ENCODE measurements at places on chromosomes 3 and 15. TPM values are rescaled to one million over a fixed set of nuclear protein-coding genes. Genes with fewer than 3 reads are reported as not detected.

Gene SERINC4
- not detected for polyA plus RNA-seq

Gene DNAH12
- 2.3 TPM for polyA plus RNA-seq

Gene ZIC1
- 0.16 TPM for polyA plus RNA-seq

Gene KCNH8
- polyA plus RNA-seq = 0.89 TPM

Gene PFN2
- 443 TPM for polyA plus RNA-seq

Gene STRIT1
- polyA plus RNA-seq = 2.4 TPM

Gene NUP210
- polyA plus RNA-seq = 35.1 TPM

- DNase-seq = no peak
Observed at GRCh38 chr3:73175698-73176097, 114.2 kb downstream of the EBLN2 start.

- DNase-seq = peak; percentile 48
Observed at GRCh38 chr3:69161587-69162307, 39.4 kb upstream of the LMOD3 start.

DNA sequence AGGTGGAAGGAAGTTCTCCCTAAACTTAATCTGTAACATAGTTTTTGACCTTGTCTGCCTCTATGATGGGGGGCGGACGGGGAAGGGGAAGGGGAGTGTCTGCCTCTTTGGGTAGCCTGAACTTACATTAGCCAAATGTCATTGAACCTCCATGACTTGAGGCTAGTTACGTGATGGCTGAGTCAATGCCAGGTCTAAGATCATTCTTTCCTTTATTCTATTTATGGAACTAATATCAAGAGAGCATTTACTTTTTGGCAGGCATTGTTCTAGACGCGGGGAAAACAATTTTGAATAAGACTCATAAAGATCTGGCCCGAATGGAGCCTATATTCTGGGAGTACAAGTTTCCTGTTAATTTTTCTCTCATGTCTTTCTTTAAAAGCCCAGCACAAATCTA is 340.7 kb upstream of the C2CD4B start:
- DNase-seq = no peak

DNA sequence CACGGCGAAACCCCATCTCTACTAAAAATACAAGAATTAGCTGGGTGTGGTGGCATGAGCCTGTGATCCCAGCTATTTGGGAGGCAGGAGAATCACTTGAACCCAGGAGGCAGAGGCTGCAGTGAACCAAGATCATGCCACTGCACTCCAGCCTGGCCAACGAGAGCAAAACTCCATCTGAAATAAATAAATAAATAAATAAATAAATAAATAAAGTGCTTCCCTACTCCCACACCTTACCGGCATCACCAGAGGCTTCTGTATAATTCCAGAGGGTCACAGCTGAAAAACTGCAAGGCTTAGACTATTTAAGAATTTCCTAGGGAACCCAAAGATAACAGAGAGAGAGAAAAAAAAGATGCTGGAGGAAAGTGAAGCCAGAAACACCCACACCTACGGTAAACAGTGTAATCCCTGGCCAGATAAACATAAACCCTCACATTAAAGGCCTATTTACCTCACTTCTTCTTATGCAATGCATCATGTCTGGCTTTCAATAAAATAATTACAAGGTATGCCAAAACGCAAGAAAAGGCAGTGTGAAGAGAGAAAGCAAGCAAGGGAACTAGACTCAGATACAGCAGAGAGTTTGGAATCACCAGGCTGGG is 15.0 kb upstream of the TRPM1 start:
- no peak for DNase-seq

DNA sequence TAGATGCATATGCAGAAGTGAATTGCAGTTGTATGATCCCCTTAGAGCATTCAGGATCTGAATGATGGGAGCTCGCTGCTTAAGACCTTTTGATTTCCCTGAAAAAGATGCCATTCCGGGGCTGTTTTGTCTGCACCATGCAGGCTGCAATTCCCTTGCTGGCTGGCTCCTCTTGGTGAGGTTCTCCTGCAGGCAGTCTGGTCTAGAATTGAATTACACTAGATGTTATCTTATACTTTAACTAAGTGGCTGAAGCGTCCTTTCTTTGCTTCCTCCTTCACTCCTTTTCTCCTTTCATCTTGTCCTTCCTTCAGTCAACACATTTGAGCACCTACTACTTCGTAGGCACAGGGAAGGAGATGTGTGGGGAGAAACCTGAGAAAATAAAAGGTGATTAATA is 18.6 kb upstream of the MYZAP start:
- DNase-seq = no peak

GRCh38 chr15:94671858-94672532 is 440.6 kb downstream of the MCTP2 start:
- DNase-seq = no peak

DNA sequence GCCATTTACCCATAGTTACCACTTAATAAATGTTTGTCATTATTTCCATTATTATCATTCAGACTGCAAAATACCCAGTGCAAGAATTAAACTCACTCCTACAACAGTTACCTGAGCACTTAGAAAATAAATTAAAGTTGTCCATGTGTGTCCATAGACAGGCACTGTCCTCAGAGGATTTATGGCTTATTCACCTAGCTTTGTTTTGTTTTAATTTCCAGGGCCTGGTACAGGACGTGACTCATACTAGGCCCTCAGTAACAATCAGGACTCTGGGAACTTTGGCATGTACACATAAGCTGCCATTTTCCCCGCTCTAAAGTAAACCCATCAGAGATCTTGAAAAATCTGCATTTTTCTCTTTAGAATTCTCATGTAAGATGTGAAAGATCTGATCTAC is 458.5 kb upstream of the ARRDC4 start:
- DNase-seq = no peak

- DNase-seq = no peak
Observed at GRCh38 chr3:55650011-55650410, 162.9 kb upstream of the WNT5A start.

GRCh38 chr15:68271854-68272471 is 5.6 kb upstream of the FEM1B start:
- DNase-seq = no peak

DNA sequence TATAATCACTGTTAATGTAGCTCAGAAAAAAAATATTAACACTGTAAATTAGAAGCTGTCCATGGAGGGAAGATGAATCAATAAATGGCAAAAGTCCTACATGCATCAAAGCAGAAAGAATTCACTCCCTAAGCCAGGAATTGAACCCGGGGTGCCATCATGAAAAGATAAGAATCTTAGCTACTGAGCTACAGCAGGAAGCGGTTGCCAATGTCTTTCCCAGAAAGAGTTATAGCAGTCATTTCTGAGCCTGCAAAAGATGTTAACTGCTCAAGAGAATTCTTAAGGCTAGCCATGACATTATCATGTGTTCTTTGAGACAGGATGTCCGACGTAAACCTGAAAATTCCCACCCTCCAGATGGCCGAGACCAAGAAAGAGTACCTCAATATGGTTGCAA is 47.4 kb upstream of the MKRN3 start:
- no peak for DNase-seq

DNA sequence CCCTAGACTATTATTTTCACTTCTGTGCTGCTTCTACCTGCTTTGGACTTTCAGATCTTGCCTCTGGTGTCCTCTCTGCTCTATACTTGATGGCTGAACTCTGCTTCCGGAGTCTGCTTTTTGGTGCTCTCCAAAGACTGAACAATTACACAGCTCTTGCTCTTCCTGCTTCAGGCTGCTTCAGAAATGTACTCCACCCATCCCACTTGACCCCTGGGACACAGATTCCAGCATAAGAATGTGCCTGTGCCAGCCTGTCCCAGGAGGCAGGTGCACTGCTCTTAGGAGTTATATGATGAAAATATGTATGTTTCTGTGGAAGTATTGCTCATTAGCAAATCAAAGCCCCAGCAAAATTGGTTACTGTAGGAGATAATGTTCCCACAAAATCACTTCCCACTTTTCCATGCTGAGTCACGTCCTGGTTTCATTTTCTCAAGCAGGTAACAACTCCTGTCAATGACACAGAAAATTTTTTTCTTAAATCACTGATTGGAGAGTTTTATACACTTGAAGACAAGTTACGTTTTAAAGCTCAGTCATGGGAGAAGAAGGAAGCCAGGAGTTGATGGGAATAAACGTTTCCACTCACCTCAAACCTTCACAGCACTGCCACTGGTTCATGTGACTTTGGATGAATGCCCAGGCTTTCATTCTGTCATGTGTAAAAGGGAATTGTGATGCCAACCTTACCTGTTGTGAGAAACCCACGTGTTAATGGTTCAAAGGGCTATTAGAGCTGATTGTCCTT is 239.4 kb upstream of the ZPLD1 start:
- no peak for DNase-seq

DNA sequence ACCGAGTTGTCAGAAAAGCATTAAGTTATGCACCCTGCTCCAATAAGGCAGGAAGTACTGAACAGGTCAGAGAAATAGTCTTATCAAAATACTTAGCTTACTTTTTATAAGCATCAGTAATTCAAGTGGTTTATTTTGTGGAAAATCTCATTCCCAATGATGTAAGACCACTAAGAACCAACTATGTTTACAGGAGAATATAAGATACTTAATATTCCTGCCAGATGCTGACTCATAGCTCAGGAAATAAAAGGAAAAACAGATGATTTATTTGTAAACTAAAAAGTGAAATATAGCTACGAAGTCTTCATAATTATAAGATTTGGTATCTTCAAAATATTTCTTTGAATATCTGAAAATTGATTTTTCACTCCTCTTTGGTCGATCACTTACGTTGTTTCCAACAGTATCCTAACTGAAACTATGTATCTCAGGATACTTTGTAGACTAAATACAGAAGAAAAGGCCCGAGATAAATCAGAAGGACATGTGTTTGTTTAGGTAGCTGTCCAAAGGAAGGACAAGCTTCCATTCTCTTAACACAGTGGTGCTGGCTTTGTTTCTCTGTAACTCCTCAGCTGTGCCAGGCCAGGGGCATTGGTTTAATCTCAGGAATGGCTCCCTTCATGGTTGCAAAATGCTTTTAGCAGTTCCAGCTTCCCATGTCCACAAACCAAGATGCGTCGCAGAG is 295.8 kb downstream of the GBE1 start:
- DNase-seq = no peak

DNA sequence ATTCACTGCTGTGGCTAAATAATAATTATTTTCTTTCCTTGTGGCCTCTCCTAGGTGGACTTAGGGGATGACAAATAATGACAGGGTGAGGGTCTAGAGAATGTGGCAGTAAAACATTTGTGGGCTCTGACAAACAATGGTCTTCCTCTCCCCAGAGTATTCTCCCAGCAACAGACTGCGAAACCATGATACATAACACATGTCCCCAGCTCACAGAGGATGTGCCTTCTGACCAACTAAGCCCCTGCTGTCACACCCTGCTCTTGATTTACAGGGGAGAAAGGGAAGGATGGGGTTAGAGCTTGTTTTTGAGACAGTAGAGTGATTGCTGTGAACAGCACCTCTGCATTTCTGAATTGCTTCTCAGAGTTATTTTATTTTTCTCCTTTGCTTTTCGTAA is 116.6 kb upstream of the CTDSPL start:
- DNase-seq = no peak

DNA sequence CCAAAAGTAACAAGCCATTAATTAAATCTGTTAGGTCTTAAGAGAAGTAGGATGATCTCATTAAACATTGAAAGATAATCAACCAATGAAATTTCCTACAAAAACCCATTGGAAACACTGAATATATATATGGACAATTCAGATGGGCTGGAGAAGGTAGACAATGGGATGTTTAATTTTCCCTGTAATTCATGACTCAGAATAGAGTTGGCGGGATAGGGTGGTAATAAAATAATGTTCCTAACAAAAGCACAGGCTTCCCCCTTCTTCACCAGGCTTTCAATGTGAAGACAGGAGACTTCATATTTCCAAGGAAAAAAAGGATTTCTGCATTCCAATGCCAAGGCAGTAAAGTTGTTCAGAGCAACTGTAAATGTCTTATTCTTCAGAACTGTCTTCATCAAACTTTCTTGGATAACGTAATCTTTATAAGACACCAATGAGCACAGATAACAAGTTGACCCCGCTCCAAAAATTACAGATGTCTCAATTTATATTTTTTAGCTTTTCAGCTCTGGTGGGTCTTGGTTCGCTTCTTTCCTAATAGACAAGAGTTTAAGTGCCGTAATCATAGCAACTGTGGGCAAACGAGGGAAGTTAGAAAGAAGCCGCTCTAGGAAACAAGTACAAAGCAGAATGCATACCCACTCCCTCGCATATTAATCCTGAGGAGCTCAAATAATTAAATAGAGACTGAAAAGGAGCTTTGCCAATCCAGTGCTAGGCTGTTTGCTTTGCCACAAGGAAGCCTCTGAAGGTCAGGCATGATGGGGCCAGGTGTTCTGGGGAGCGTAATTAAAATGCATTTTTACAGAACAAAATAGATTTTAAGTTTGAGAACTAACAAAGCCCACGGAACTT is 377.0 kb downstream of the FOXP1 start:
- DNase-seq = no peak

DNA sequence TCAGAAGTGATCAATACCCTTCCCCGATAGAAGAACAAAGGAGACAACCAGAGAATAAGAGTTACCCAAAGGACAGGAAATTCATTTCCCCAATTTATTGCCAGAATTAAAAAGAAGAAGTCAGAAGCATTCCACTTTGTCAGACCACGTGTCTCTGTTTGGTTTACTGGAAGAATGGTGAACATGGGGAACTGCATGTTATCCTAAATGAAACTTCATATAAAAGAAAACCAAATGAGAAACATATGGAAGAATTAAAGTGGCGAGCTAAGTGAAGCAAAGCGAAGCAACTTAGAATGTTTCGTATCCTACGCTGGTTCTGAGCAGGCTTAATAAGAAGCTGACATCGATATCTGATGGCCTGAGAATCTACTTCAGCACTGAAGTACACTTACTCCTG is 190.7 kb downstream of the MAGI1 start:
- no peak for DNase-seq

- DNase-seq = no peak
Observed at GRCh38 chr3:194200422-194201081, 64.6 kb downstream of the HES1 start.

DNA sequence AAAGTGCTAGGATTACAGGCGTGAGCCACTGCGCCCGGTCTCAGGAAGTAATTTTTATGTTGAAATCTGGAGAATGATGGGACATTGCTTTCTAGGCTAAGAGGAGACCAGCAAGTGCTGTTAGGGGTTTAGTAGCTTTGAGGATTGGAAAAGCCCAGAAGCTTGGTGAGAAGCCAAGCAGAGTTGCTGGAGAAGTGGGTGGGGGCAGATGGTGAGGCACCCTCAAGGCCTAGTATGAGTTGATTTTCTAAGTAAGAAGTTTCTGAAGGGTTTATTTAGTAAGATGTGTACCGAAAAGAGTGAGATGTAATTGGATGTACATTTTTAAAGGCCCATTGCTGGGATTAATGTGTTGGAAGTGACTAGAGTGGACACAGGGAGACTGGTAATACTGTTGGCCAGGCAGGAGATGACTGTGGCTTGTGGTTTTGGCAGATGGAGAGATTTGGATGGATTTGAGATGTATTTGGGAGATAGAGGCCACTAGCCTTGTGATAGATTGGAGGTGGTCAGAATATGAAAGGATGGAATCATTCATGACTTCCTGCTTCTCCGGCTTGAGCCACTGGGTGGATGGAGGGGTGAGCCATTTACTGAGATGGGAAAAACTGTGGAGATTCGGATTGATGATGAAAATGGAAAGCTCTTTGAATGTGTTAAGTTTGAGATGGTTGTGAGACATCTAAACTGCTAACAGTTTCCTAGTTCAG is 2.3 kb downstream of the LRRC28 start:
- no peak for DNase-seq

GRCh38 chr3:54713031-54713430 is 214.8 kb downstream of the LRTM1 start:
- no peak for DNase-seq
